ENCODE measurements at places on chromosomes 16 and 17.

DNA sequence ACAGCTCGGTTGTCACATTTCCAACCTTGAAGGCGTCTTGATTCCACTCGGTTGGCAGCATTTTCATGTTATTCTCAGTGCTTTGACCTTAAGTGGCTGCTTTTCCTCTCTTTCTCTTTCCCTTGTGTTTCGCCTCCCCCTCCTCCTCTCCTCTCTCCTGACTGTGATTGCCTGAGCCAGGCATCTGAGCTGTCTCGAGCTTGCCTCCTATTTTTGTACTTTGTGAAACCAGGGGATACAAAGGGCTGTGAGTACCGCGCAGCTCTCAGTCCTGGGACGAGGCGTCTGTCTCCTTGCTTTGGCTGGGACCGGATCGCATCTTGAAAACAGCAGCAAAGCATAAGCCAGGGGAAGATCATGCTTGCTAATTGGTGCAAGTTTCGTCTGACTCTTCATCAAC is 48.8 kb upstream of the SDK2 start:
- DNase-seq, result no peak

DNA sequence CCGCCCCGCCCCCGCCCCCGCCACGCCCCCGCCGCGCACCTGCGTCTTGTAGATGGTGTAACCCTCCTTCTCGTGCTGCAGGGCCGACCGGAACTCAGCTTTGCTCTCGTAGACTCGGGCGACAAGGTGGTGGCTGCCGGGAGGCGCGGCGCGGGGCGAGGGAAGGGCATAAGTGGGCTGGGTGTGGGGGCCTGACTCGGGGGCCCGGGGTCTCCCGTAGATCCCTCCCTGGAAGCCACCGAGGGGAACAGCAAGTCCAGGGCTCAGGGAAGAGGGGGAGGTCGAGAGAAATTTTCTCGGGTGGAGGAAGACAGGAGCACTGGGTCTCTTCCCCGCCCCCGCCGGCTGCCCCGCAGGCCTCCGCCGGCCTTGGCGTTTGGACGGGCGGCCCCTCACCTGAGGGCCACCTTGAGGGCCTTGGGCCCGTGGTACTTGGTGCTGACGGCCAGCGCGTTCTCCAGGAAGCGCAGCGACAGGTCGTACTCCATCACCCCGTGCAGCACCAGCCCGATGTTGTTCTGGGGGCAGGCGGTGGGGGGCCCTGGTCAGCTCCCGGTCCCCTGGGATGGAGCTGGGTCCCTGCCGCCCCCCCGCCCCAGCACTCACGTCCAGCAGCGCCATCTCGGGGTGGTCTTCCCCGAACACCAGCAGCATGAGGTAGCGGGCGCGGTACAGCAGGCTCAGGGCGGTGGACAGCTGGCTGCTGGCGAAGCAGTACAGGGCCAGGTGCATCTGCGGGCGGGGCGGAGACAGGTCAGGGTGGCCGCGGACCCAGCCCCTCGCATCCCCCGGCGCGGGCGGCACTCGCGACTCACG is 19.4 kb downstream of the CLUH start:
- no peak for DNase-seq

- no peak for DNase-seq
Measured at GRCh38 chr17:10612957-10613744, 44.0 kb downstream of the MYH3 start.

GRCh38 chr17:48335858-48336500 is 94.0 kb downstream of the SKAP1 start:
- peak; percentile 79 for DNase-seq

- DNase-seq, result no peak
Measured at GRCh38 chr17:57966246-57966645, 11.0 kb upstream of the CUEDC1 start.

- no peak for DNase-seq
Measured at GRCh38 chr16:50781518-50781917, 39.6 kb downstream of the CYLD start.

DNA sequence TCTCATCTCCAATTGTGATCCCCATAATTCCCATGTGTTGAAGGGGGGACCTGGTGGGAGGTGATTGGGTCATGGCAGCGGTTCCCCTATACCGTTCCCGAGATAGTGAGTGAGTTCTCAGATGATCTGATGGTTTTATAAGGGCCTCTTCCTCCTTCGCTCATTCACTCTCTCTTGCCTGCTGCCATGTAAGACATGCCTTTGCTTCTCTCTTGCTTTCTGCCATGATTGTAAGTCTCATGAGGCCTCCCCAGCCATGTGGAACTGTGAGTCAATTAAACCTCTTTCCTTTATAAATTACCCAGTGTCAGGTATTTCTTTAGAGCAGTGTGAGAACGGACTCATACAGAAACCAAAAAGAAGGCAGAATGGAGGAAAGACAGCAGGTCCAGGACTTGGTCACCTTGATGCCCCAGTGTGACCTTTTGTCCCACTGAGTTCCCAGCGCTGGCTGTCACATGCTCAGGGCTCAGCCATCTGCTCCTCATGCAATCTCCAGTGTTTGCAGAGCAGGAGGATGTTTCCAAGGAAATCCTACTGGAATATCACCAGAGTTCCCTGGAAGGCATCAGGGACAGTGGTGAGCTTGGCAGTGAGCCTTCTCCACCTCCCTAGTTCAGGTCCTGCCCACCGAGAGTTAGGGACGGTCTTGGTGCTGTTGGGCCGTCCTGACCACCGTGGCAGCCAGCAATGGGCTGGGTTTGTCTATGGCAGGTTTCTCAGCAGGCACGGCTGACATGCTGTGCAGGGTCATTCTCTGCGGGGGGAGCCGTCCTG is 96.7 kb downstream of the SEC14L1 start:
- no peak for DNase-seq

- DNase-seq, result no peak
Measured at GRCh38 chr16:27220991-27221390, 17.7 kb downstream of the KDM8 start.

Measured in pons (tissue), 1 donor.